ENCODE measurements at places on chromosomes 11 and 22. TPM values are rescaled to one million over a fixed set of nuclear protein-coding genes. Genes with fewer than 3 reads are reported as not detected.

Gene UPK3A
- total RNA-seq = not detected

Gene PPP2R5B
- total RNA-seq = 13.6 TPM

Gene MYO18B
- not detected for total RNA-seq

Gene RPS6KB2
- 29.8 TPM for total RNA-seq

Gene PATE4
- total RNA-seq = under 0.01 TPM

Gene THY1
- 2.1 TPM for total RNA-seq

Gene FAM111A
- total RNA-seq = 85.1 TPM

Gene VWCE
- 5.0 TPM for total RNA-seq

Gene B4GALNT4
- 0.16 TPM for total RNA-seq

Gene MIOX
- not detected for total RNA-seq

Gene C22orf42
- not detected for total RNA-seq

Gene MYO7A
- 3.7 TPM for total RNA-seq

Gene NRIP3
- total RNA-seq = 5.5 TPM

Gene C11orf91
- total RNA-seq = not detected

Gene APOBEC3G
- total RNA-seq = 6.0 TPM

Gene IGF2
- 6.3 TPM for total RNA-seq

Gene DRD2
- not detected for total RNA-seq

Gene CARNS1
- 0.19 TPM for total RNA-seq

Gene NXPE4
- not detected for total RNA-seq

Gene C11orf54
- 20.2 TPM for total RNA-seq

Gene TMEM135
- total RNA-seq = 23.4 TPM

Gene MOV10L1
- total RNA-seq = 7.9 TPM

Gene P2RY6
- total RNA-seq = not detected

Gene TMPRSS5
- 0.16 TPM for total RNA-seq

Gene CHRM4
- total RNA-seq = 0.16 TPM

Gene BET1L
- 18.3 TPM for total RNA-seq

Gene GAB4
- not detected for total RNA-seq

Gene NAV2
- total RNA-seq = 25.0 TPM

Gene TMEM45B
- total RNA-seq = 0.16 TPM

Gene ZDHHC5
- 41.2 TPM for total RNA-seq

Gene VSIG2
- 1.1 TPM for total RNA-seq

Gene KCNJ1
- total RNA-seq = 0.06 TPM

All from bladder microvascular endothelial cell (primary cell).